GM13976 (cell line): ENCODE measurements at places on chromosomes 4 and X.

DNA sequence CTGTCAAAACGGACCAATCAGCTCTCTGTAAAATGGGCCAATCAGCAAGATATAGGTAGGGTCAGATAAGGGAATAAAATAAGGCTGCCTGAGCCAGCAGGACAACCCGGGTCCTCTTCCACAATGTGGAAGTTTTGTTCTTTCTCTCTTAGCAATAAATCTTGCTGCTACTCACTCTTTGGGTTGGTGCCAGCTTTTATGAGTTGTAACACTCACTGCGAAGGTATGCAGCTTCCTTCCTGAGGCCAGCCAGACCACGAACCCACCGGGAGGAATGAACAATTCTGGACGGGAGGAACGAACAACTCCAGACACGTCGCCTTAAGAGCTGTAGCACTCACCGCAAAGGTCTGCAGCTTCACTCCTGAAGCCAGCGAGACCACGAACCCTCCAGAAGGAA, 287.8 kb downstream of the RAPGEF2 start:
- no peak for DNase-seq

- DNase-seq: no peak
Observed at GRCh38 chr4:48375651-48376304, 34.4 kb downstream of the SLAIN2 start.

DNA sequence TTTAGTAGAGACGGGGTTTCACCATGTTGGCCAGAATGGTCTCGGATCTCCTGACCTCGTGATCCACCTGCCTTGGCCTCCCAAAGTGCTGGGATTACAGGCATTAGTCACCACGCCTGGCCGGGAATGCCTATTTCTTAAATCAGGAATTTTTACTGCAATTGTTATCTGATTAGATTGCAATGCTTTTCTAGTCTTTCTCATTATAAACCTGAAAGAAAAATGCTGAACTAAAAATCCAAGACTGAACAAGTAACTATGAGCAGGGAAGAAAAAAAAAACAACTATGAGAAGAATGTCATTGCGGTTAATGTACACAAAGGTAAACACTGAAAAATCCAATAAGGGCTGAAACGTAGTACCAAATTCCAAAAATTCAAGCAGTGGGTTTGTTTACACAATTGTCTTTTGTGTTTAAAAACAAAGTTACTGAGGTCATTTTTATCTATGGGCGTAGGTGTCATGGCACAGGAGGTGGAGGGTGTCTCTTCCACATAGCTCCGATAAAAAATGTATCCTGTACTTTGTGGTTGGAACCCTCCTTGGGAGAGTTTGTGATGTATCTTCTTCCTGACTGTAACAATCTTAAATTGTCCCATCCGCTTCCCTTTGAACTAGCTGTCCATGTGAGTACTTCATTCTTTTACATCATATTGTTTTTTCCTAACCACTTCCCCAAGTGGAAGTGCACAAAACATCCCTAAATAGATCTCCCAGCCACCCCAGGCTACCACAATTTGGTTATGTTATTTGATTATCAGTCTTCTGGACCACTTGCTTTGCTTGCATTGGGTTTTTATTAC, 11.1 kb upstream of the TMEM156 start:
- DNase-seq: no peak

DNA sequence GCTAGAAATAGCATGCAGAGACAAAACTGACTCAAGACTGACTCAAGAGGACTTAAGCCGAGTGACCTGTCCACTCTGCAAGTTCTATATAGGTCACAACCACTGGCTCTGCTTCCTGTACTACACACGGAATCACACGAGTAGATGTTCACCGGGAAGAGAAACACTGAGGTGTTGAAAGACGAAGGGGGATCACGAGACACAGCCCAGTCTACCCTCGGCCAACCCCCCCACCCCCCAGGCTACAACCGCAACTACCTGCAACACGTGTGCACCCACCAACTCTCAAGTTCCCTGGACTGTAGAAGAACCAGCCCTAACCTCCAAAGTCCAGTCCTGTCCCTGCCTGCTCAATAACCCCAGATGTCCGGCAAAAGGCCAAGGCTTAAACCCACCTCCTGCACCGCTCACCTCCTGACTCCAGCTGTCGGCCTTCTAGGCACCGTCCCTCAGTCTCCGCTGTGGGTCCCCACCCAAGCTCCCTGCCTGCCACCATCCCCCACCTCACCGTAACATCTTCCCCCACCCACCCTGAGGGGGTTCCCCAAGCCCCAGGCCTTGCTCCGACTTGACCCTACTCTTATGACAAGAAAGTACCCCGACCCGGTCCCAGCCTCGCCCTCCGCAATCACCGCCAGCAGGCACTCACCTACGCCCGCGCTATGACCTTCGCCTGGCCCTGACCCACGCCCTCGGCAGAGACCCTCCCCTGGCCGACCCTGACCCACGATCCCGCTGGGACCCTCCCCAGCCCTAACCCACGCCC, 739 bp downstream of the GAK start:
- DNase-seq: no peak

DNA sequence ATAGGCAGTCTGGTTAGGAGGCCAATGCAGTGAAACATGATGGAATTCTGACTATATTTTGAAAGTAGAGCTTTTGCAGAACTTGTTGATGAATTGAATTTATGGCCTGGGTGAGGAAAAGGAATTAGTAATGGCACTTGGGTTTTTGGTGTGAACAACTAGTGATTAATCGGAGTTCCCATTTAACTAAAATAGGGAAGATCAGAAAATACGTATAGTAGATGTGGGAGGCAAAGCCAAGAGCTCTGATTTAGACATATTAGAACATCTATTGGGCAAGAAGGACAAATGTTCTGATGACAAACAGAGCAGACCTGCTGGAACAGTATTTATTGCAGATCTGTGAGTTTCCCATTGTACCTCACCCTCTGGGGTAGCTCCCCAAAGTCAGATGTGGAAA, 12.3 kb upstream of the NDP start:
- no peak for DNase-seq

DNA sequence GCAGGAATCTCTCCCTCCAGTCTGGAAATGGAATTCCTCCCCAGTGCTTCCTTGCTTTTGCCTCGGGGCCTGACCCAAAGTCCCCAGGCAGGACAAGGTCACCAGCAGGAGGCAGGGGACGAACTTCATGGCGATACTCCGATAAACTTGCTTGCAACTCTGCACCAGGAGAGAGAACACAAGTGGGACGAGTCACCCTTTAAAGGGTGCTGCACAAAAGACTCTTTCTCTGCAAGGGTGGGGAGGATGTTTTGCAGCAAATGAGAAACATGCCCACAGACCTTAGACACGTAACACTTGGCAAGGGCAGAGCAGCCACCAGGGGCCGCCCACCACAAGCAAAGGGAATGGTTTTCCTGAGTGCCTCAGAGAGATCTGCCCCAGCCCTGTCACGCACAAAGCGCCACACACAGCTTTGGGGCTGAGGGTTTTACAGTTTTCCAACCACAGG, at the start of gene FGFBP2:
Gene FGFBP2, minus strand, starts transcription at position 175 of the 451 bp plus-strand sequence. Its CDS starts 46 bp downstream, at position 129.
- DNase-seq: peak; percentile 35

GRCh38 chr4:57344296-57344695, 234.1 kb upstream of the IGFBP7 start:
- no peak for DNase-seq

DNA sequence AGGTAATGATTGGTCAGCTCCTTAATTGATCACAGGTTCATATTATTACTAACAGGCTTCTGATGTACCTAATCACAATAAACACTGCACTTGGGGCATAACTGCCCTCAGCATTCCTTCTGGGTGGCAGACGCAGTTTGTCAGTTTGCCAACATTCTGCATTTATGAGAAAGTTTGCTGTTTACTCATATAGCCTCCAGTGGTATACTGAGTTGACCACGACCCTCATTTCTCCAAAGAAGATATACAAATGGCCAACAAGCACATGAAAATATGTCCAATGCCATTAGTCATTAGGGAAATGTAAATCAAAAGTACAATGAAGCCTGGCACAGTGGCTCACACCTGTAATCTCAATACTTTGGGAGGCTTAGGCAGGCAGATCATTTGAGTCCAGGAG, 26.3 kb downstream of the EFHC2 start:
- no peak for DNase-seq

DNA sequence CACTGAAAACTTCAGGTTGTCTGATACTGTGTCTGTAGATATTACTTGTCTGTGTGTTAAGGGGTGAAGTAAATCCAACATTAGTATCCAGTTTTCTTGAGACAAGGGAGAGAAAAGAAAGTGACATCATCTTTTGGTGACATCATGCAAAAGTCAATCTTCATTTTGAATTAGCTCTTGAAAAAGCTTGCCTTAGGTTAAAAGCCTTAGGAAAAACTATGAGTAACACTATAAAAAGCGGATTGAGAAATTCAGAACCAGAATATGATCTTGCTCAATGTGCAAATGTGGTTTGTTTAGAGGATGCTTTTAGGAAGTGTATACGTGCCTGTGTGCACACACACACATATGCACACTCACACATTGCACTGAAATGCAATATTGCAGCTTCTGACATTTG, 345.8 kb upstream of the CASK start:
- no peak for DNase-seq
